ENCODE measurements at places on chromosomes 2 and 18.

GRCh38 chr2:44450082-44450481 lies 88.3 kb downstream of the CAMKMT start:
- no peak for DNase-seq

GRCh38 chr2:134189009-134189720 lies 64.7 kb upstream of the MGAT5 start:
- peak; percentile 76 for DNase-seq

DNA sequence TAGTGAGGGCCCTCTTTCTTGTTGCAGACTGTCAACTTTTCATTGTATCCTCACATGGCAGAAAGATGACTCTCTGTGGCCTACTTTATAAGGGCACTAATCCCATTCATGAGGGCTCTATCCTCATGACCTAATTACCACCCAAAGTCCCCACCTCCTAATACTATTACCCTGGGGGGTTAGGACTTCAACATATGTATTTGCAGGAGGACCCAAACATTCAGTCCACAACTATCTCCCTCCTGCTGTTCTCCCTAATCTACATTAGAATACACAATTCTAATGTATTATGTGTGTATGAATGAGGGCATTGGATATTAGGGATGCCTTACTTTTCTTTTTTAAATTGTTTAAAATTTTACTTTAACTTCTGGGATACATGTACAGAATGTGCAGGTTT lies 246.0 kb upstream of the TANK start:
- DNase-seq = no peak

- no peak for DNase-seq
These were observed 97.6 kb upstream of the LMAN1 start for GRCh38 chr18:59456657-59457056.

DNA sequence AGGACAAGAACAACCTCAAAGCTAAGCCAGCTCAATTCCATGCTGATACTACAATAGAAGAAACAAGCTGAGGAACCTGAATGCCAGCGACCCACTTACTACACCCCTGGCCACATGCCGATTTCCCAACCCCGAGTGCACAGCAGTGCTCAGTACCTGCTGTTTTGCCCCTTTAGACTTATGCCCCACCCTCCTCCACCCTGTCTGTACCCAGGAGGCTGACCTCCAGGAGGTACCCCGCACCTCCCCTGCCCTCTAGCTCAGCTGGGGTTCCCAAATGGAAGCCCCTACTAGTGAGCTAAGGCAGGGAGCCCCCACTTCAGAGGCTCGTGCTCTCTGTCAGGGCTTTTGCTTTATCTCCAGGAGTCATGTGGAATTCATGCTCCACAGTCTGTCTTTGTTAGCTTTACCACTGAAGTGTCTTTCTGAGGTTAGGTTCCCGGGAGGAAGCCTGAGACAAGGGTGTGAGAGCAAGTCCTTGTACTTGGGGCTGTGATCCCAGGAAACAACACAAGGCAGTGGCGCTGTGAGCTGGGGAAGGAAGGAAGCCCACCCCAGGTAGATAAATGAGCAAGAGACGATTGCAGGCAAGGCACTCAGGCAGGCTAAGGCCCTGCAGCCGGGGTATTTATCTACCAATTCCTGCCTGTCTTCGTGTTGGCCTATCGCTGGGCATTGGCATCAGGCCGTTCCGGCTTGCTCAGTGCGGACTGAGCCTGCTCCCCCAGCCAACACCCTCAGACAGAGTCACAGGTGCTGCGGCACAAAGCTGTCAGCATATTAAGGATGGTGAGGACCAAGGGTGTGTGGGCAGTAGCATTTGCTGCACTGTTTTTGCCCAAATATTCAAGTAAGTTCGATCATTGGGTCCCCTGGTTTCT lies 220.5 kb downstream of the CYP26B1 start:
- DNase-seq = no peak

GRCh38 chr2:234422273-234422732 lies 74.6 kb downstream of the ARL4C start:
- peak; percentile 91 for DNase-seq

DNA sequence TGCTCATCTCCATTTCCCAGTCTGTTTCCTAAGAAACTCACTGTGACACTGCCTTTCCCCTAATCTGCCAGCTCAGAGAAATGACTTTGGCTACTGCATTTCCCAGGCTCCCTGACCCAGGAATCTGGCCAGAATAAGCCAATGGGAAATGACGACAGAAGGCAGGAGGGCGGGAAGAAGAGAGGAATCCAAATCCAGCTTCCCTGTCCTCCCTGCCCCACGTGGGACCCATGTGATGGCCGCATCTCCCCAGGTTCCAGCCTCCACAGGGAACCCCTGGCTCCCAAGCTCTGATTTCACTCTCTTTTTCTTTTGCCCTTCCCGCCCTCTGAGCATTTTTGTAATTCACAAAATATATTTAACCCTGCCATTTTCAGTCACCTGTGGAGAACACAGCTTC lies 37.8 kb upstream of the RAB12 start:
- no peak for DNase-seq

DNA sequence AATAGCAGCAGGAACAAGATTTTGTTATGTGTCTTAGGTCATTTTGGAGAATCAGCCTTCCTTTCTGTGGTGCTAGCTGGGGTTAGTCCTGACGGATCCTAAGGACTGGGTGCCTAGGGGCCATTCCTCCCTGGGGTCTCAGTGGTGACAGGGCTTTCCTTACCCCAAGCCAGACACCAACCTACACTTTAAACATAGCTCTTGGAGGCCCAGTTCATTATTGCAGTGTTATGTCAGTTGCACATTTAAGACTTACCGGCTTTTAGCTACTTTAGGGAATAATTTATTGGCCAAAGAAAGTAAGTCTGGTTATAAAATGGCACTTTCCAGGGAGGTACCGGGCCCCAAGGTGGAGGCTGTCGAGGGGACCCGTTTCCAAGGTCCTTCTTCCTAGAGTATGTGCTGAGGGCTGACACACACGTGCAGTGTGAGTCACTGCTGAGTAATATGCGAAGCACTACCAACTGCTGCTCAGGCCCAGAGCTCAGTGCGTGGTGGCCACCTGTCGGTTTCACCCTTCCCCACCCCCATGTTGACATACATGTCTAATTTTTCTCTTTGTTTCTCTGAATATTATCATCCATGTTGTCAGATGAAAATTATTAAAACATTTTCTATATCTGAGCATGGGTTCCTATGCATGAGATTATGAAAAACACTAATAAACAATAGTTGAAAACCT lies 37.0 kb upstream of the GRHL1 start:
- peak; percentile 90 for DNase-seq

DNA sequence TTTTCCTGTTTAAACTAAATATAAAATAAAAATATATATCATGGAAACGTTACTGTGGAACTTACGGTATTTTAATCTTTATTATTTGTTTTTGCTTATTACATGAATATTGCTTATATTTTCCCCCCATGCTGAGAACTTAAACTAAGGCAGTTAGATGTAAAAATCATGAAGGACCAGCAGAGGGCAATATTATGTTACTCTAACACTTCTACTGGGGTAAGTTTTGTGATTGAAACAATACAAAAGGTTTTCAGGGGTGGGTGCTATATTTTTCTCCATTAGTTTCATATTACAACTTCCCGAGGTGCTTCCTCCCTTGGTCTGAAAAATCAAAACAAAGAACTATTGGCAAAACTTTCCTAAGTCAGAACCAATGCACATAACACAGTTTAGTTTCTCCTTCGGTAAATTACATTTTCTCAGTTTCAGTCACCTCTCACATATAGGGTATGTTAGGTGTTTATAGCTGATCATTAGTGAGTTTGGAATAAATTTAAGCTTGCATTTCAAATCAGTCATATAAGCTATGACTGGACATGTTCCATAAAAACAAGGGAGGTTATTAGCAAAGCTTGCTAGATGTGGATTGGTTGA lies 54.8 kb downstream of the ZNF407 start:
- peak; percentile 64 for DNase-seq

DNA sequence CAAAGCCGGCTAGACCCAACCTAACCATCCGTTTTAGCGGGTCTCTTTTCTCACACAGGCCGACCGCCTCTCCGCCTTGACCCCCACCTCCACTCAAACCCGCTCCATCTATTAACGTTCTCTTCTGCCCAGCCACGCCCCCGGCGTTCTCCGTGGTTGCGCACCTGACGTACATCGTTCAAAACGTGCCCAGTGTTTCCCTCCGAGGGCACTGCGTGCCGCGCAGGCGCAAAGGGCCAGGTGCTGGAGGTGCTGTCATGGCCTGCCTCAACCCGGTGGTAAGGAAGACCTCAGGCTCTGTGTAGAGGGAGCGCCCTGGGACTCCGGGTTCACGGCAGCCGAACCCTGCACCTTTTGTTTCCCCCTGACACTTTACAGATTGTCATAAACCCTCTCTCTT lies at the start of gene GTF2A1L:
Gene GTF2A1L (plus strand): TSS at position 239 of the 400 bp plus-strand sequence. CDS start 19 bp downstream, at position 258.
- DNase-seq = no peak

DNA sequence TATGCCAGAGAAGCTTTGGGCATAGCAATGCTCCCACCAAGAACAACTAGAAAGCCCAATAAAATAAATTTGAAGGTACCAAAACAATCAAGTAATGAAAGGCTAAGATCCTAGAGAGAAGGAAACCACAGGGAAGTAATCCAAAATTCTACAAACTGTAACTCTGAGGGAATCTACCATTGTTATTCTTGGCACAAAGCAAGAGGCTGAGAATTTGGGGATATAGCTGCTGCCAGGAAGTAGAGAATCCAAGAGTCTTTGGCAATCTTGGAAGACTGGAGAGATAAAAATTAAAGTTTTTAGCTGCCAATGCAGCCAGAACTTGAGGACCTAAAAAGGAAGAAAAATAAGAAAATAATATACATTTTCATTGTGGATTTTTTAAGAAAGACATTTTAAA lies 68.5 kb downstream of the PIGN start:
- DNase-seq = peak; percentile 83

DNA sequence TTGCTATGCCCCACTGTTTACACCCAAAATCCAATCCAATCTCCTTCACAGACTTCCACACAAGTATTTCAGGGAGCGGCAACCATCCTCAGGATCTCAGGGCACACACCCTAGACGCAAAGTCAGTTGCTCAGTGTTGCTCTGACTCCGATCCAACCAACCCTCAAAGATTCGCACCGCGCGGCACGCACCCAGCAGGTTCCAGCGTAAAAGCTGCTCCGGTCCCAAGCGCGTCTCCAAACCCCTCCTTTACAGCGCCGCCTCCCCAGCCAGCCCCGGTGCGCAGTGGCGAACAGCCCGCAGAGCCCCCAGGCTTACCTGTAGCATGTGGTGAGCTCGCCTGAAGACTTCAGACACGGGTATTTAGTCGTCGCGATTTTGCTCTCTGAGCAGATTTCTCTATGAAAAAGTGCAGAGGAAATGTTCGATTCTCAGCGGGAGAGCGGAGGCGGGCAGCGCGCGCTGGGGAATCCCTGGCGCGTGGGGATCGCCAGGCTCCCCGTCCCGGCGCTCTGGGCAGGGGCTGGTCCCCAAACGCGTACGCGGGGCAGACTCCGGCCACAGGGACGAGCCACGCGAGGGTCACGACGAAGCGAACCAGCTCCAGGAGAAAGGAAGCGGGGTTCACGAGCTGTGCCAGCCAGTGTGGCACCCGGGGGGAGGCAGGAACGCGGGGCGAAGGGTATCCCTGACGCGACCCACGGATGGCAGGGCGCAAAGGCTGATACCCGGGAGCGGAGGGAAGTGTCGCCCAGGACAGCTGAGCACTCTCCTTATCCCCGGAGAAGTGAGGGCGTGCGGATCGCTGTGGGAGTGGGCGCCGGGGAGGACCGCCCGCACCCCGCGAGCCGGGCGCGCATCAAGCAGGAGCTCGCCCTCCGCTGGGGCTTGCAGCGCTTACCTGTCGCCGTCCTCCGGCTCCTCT lies 650 bp downstream of the CCBE1 start:
- peak; percentile 49 for DNase-seq

DNA sequence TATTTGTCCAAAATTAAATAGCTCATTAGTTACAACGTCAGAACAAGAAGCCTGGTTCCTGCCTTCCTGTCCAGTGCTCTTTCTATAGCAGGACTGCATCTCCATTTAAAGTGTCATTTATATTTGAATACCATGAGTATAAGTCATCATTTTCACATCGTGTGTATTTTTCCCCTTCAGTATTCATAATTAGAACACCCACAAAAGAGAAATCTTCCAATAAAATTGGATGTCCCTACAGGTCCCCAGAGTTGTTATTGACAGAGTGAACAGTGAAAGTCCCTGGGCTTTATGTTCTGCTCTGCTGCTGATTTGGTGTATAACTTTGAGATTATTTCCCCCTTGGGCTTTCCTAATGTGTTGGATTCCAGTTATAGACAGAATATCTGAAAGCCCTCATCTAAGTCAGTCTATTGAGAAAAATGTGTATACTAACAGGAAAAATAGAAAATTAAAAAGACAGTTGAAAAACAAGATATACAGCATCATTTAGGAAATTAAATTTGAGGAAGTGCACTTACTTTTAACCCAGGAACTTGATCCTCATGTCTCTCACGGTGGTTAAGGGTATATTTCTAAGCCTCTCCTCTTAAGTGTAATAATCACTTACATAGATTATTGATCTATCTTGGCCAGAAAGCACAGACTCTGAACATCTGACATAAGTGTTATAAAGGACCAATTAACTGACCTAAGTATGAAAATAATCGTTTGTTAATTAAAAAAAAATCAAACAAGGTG lies 15.2 kb upstream of the REV1 start:
- no peak for DNase-seq

- DNase-seq = no peak
These were observed 1635.9 kb upstream of the LRRTM1 start for GRCh38 chr2:81940266-81940955.

GRCh38 chr2:8162552-8162951 lies 519.3 kb upstream of the ID2 start:
- DNase-seq = no peak

GRCh38 chr2:156129227-156129626 lies 203.3 kb downstream of the NR4A2 start:
- DNase-seq = no peak

DNA sequence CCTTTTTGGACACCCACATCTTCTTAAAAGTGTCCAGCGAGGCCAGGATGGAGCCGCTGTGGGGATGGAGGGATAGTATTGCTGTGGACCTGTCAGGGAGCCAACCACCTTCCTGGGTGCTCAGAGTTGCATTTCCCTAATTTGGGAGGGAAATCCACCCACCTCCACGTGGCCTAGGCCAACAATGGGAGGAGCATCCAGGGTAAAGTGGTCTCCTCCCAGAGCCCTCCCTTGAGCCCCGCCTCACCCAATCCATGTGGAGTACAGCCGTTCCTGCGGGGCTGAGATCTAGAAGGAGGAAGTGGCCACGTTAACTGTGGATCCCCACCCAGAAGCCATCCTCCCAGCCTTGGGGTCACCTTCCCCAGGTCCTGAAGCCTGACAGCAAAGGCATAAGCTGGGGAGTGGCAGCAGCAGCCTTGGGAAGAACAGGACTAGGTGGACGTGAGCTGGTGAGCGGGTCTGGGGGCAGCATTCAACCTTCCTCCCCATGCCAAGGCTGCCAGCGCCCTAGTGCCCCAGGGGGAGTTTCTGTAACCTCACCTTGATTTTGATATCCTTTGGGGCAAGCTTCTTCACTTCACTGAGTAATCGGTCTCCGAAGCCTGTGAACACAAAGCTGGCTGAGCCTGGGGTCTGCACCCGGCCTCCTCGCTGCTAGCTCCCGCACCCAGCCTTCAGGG lies 6.8 kb downstream of the ACTR1B start:
- no peak for DNase-seq
